ENCODE measurements at places on chromosomes 3 and 15.

DNA sequence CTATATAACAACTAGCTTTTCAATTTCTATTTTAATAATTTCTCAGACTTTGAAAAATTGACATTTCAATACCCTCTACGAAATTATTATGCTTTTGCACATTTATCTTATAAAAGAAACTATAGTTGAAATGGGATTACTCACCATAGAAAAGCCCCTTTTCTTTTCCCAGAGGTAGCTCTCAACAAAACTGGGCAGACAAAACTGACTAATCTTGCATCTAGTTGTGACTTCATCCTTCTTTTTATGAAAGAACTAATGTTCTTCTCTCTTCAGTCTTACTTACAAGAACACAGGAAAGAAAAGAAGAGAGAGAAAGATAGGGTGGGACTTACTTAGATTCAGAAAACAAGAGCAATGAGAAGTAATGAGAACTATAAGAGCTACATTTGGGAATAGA, 61.0 kb downstream of the GPR160 start:
- DNase-seq: no peak

DNA sequence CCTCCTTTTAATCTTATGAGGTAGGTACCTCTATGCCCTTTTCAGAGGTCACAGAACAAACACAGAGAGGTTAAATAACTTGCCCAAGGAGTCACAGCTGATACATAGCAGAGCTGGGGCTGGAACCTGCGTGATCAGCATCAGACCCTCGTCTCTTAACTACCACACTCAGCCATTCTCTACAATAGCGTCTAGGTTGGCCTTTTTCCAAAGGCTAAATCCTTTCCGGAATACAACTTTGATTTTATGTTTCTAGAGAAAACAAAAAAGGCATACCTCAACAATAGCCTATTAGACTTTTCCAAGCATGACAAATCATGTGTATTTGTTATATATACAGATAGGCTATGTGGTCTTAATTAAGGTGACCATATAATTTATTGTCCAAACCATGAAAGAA, 187.2 kb downstream of the RORA start:
- no peak for DNase-seq

GRCh38 chr15:73352082-73352481, 16.7 kb downstream of the HCN4 start:
- DNase-seq: no peak

DNA sequence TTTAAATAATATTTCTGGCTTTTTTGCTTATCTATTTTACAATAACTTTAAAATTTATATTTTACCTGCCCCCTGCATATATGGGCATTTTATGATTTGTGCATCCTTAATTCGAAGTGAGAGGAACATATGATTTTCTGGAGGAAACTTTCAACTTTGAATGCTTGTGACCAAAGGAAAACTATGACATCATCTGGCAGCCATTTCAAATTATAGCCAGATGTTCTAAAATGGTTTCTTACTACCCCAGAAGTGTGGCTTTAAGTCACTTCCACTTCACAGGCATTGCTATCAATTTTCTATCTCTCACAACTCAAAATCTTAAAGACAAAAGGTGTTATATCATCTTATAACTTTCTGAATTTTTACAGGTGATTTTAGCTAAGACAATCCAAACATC, 508.8 kb downstream of the RBMS3 start:
- DNase-seq: no peak

DNA sequence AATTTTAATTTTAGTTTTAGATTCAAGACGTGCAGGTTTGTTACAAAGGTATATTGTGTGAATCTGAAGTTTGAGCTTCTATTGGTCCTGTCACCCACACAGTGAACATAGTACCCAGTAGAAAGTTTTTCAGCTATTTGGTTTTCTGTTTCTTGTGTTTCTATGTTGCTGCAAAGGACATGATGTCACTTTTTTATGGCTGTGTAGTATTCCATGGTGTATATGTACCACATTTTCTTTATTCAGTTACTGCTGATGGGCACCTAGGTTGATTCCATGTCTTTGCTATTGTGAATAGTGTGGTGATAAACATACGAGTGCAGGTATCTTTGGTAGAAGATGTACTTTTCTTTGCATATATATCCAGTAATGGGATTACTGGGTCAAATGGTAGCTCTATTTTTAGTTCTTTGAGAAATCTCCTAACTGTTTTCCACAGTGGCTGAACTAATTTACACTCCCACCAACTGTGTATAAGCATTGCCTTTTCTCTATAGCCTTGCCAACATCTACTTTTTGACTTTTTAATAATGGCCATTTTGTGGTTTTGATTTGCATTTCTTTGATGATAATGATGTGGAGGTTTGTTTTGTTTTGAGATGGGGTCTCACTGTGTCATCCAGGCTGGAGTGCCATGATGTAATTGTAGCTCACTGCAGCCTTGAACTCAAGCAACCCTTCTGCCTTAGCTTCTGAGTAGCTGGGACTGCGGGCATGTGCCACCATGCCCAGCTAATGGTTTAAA, 43.9 kb downstream of the LIMD1 start:
- no peak for DNase-seq

DNA sequence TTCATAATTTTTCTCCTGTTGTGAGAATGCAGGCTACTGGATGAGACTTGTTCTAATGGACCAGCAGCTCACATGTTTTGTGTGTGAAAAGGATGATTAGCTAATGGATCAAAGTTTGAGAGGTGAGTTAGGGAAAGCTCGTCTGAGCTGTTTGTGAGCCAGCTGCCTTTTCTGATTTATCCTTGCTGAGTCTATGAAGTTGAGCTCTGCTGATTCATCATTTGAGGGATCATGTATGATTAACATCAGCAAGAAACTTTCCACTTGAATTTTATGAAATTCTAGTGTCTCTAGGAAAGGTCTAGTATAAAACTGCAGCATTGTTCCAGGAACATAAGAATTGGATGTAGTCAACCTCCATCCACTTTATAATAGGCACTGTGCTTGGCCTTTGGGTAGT, 698.7 kb downstream of the NTRK3 start:
- DNase-seq: no peak

- DNase-seq: no peak
Measured at GRCh38 chr15:32993285-32993684, 201.2 kb downstream of the FMN1 start.

DNA sequence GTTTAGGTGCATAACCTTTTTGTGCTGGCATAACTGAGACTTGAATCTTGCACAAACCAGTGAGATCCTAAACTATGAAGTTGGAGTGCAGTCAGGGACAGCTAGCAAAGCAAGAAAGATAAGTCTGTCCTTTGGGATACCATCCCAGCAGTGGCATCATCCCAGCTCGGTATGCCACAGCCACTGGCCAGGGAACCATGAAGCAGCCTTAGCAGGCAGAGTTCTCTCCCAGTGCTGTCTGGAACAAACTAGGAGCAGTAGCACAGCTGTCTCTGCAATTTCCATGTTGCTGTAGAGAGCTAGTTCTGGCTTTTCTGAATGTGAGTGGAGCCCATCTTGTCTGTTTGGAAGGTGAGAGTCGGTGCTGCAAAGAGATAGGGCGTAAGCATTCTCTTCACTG, 130.3 kb downstream of the DTWD1 start:
- no peak for DNase-seq

DNA sequence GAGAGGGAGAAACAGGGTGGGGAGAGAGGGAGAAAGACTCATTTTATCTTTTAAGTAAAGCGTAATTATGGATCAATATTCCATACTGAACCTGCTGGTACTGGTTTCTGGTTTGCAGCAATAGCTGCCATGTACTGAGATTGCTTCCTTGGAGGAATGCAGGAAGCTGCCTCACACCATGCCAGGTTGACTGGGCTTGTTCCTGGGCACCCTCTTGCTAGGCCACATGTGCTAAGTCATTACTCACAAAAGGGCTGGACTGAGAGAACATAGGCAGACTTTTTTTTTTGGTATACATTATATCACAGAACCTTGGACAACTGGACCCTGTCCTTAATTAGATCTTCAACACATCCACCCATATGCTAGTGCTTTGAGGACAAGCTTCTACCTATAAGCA, 193.4 kb downstream of the ZNF621 start:
- DNase-seq: no peak

DNA sequence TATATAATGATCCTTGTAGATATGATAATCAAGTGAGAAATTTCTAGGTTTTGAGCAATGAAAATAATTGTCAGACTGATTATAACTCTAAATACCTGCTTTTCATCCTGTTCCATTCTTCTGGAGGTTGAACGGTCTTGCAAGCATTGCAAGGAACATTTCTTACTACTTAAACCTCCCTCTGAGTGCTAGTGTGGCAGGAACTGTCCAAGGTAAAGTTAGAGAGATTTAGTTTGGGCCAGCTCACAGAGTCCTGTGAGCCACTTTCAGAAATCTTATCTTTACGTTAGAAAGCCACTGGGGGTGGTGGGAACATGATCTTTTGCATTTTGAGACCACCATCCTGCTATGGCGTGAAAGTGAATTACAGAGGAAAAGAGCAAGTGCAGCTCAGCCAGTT, 121.1 kb upstream of the NPHP3 start:
- DNase-seq: no peak

DNA sequence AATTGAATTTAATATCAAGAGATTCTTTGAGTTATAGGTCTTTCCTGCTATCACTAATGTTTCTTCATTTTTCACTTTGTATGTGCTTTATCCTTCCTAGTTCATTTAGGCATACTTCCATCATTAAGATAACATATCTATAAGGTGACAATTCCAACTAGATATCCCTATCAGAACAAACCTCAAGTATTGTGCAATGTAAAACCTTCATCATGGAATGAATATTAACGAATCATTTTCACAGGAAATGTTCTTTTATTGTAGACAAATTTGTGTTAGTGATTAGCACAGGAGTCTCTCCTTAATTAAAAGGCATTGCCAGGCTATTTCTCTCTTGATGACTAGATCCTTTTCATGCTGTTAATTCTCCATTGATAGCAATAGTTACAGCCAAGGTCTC, 236.5 kb upstream of the MME start:
- no peak for DNase-seq

DNA sequence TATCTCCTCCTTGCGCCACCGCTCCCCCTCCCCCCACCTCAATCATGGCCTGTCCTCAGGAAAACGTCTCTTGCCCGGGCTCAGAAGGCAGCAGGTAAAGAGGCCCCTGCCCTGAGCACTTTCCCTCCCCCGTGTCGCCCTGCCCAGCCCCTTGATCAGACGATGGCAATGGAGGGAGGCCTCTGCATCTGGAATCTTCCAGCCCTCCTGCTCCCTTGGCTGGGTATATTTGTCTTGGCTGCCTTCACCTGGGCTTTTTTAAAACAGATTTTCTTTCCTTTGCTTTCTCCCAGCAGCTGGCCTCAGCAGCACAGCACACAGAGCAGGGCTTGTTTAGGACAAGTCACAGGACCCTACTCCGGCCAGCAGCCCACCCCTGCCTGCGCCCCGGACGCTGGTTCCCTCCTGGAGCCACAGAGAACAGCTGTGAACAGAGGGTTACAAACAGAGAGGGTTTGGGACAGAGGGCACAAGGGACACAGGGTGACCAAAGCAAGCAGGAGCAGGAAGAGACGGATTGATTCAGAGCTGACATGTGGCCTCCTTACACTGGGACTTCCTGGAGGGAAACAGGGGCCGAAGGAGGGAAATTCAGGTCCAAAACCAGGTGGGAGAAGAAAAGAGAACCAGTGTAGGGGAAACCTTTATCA, 78.7 kb downstream of the ISG20 start:
- DNase-seq: no peak

DNA sequence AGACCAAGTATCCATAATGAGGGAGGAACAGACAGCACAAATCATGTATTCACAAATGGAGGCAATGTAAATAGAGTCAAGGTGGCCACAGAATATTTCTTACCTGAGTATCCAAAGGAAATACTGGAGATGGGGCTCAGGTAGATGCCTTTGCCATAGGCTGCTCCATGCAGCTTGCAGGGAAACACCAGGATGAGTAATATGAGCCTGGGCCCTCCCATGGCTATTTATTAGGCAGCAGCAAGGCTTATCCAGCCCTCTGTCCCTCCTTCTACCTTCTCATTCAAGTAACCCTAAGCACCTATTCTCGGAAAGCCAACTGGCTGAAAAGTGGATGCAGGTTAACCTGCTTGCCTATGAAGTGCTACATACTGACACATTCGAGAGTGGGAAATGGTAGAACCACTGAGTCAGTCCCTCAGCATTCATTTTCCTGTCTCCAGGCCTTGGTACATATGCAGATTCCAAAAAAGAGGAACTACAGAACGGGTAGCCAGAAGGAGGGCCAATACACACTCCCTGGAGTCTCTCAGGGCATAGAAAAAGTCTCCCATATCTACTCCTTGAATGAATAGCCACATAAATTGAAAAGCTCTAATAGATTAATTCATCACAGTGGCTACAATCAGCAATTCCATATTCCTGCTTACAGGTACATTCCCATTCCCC, 18.3 kb upstream of the PKM start:
- no peak for DNase-seq

- DNase-seq: no peak
Measured at GRCh38 chr3:128280481-128281052, 127.3 kb downstream of the EEFSEC start.

DNA sequence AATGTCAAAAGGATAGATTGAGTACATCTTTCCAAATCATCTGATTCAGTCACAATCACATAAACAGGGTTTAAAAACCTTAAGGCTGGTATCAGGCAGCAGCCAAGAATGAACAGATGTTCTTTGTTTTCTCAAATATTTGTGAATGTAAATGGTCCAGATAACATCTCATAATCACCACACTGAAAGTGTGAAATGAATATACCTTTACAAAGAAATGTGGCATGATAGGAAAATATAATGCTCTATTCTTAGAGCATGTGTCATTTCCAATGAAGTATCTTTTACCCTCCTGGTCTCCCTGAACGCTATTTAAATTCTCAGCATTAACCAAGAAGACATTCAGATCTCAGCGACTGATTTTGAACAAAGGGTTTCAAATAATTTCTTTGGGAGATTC, 8.8 kb upstream of the ACTC1 start:
- DNase-seq: no peak

DNA sequence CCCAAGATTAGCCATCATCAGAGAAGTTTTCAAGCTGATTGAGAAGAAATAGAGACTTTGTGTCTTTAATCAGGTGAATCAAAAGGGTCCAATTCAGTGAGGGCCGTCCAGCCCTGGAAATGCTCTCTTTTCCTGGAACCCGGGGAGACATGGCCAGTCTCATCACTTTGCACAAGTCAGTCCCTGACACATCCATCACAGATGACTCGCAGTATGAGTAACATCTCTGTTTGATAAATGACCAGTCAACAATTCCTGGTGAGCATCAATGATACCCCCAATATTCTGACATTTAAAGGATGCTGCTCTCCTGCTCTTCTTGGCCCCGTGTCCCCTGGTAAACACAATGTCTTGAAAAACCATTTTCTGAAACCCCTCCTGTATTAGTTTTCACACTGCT, 26.7 kb downstream of the C3orf20 start:
- DNase-seq: no peak
